ENCODE measurements at places on chromosomes 1 and 21. TPM values are rescaled to one million over a fixed set of nuclear protein-coding genes. Genes with fewer than 3 reads are reported as not detected.

- no peak for DNase-seq
Measured at GRCh38 chr1:73160759-73161158, 878.4 kb upstream of the NEGR1 start.

DNA sequence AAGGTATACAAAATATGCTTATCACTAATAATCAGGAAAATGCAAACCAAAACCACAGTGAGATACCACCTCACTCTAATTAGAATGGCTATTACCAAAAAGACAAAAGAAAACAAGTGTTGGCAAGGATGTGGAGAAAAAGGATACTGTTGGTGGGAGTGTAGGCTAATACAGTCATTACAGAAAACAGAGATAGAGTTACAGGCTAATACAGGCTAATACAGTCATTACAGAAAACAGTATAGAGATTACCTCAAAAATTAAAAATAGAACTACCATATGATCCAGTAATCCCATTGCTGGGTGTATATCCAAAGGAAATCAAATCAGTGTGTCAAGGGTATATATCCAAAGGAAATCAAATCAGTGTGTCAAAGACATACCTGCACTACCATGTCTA, 238.4 kb downstream of the PLPP3 start:
- no peak for DNase-seq

Gene NPL
- total RNA-seq = 1.8 TPM

GRCh38 chr1:76827066-76827465, 40.2 kb upstream of the ST6GALNAC5 start:
- no peak for DNase-seq

GRCh38 chr1:99004861-99005442, at the start of gene PLPPR5:
Gene PLPPR5 (minus strand): TSS chr1:99004861. CDS start chr1:99004671, 190 bp downstream.
- no peak for DNase-seq

- no peak for DNase-seq
Measured at GRCh38 chr1:46536527-46536926, 14.9 kb downstream of the KNCN start.

- no peak for DNase-seq
Measured at GRCh38 chr1:23423415-23424292, 894 bp downstream of the TCEA3 start.

GRCh38 chr1:35762141-35762540, 7.6 kb downstream of the CLSPN start:
- no peak for DNase-seq

- DNase-seq = no peak
Measured at GRCh38 chr21:17081193-17081592, 431.6 kb upstream of the CXADR start.

GRCh38 chr1:13228343-13228781, 2.4 kb upstream of the PRAMEF18 start:
- no peak for DNase-seq

GRCh38 chr1:87435484-87435883, 106.8 kb downstream of the LMO4 start:
- DNase-seq = no peak

DNA sequence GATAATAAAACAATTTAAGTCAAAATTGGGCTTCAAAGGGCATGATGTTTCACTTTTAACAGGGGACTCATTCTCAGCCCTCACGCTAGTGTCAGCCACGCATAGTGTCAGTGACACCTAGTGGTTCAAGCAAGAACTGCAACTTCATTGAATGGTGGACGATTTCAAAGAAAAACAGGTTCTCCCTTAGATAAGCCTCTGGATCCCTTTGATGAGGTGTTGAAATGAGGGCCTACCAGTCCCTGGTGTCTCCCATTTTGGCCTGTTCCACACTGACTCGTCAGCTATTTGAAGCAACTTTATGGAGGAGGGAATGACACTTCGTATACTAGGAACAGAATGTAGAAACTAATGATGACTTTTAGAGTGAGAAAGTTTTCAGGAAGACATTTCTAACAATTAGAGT, 56.2 kb downstream of the FCRL5 start:
- peak; percentile 22 for DNase-seq

Gene INSRR
- not detected for total RNA-seq

- no peak for DNase-seq
Measured at GRCh38 chr1:205766038-205766437, 9.2 kb downstream of the RAB29 start.

All from glomerular endothelial cell (primary cell).